ENCODE measurements at places on chromosomes 3 and 15.

GRCh38 chr3:93991631-93992030 is 11.7 kb downstream of the ARL13B start:
- DNase-seq, result no peak

GRCh38 chr3:190357468-190357867 is 30.5 kb upstream of the CLDN16 start:
- DNase-seq, result no peak

- DNase-seq, result no peak
Measured at GRCh38 chr3:137062250-137062649, 104.5 kb downstream of the IL20RB start.

GRCh38 chr15:63082366-63082765 is 39.3 kb upstream of the LACTB start:
- no peak for DNase-seq

DNA sequence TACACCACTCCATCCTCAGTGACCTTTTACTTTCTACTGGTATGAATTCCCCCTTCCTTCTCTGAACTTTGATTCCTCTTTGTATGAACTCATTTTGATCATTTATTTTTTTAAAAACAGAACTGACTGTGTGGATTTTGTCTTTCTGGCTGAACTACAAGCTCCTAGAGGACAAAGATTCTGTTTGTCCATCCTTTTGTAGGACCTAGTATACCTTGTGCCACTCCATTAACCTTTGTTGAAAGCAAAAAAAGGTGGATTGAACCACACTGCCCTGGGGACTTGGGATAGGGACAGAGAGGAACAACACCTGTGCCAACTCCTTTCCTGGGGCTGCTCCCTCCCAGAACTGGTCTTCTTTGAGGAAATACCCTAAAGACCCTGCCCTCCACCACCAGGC is 23.6 kb downstream of the FSTL1 start:
- DNase-seq, result no peak

DNA sequence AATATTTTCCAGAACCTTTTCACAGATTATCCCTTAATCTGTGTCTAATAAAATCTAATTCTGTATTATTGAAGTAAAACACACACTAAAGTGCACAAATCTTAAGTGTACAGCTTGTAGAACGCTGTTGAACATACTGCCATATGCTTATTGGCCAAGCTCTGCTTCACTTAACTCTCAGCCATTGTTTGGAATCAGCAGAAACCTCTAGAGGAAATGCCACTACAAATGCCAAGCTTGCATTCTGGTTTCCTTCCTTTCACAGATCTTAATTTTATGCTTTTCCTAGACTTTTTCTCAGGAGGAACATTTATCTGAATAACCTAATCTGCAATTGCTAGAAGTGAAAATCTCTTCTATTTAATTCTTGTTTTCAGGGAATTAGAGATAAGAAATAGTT is 10.1 kb downstream of the MNS1 start:
- no peak for DNase-seq

- DNase-seq, result no peak
Measured at GRCh38 chr15:78063970-78064385, 13.5 kb downstream of the TBC1D2B start.

DNA sequence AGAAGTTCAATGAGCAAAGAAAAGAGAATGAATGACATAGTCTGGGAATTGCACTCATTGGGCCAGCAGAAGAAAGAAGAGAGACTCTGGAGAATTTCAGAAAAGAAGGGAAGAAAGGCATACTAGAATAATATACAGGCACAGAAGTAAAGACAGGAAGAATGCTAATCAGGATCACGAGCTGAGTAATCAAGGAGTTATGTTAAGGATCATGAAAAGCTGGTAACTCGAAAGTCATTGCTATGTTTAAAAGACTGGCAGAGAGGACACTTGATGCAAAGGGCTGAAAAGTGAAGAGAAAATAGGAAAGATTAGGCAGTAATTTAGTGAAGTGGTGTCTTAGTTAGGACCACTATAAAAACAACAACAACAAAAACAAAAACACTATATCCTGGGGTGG is 284.1 kb downstream of the ZBBX start:
- no peak for DNase-seq

GRCh38 chr3:23659840-23660430 is 145.8 kb upstream of the UBE2E1 start:
- no peak for DNase-seq

DNA sequence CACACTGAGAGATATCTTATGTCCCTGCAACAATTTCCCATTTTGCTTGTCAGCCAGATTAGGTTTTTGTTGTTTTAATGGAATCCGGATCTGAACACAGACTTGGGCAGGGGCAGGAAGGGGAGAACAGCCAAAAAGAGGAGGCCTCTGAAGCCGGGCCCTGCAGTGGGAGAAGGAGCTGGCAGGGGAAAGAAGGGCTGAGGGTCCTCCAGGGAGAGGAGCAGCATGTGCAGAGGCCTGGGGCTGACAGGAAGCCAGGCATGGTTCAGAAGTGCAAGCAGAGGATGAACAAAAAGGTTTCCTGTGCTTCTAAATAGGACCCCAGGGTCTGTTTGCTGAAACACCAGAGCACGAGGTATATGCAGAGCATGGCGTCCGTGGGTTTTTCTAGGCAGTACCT is 49.1 kb upstream of the POMGNT2 start:
- DNase-seq, result no peak

- DNase-seq, result no peak
Measured at GRCh38 chr3:152282813-152283212, 14.1 kb downstream of the MBNL1 start.

- DNase-seq, result no peak
Measured at GRCh38 chr3:33064929-33065328, 32.0 kb downstream of the GLB1 start.
